ENCODE measurements at places on chromosomes 2 and 18. TPM values are rescaled to one million over a fixed set of nuclear protein-coding genes. Genes with fewer than 3 reads are reported as not detected.

TLX2 gene
- 3.8 TPM for total RNA-seq

DNA sequence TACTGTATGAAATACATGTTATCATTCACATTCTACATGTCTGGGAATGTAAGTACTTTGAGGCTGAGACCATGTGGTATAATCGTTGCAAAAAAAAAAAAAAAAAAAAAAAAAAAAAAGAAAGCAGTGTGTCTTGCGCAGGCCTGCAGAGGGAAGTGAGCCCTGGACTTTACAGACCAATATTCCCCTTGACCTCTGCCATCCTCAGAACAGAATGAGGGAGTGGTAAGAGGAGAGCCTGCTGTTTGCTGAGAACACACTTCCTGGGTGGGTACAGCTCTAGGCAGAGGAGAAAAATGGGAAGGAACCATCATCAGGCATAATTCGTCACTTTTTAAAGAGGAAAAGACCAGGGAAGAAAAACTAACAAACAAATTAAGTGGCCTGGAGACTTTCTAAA, 28.8 kb upstream of the TBC1D8 start:
- no peak for DNase-seq

DNA sequence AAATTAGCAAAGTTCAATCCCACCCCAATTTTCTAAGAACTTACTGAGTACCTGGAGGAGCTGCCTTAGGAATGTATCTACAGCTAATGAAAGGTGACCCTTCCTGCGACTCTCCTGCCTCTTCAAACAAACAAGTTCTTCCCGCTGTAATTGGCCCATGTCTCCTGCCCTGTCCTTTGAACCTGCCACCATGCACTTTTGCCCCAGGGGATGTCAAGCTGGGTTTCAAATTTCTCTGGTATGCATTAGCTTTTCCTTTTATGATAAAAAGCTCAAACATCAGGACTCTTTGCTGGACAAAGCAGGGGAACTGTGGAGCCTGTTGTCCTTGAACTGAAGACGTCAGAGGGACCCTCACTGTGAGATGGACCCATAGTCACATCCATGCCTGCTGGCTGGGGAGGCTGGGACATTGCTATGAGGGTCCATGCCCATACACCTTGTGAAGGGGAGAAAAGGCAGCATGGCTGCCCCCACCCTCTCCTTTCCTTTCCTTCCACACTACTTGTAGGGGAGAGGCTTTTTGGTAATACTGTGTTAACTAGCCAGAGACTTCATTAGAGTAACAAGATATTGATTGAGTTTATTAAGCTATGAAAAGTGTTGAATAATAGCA, 210.7 kb upstream of the COPS8 start:
- DNase-seq, result peak; percentile 66

DNA sequence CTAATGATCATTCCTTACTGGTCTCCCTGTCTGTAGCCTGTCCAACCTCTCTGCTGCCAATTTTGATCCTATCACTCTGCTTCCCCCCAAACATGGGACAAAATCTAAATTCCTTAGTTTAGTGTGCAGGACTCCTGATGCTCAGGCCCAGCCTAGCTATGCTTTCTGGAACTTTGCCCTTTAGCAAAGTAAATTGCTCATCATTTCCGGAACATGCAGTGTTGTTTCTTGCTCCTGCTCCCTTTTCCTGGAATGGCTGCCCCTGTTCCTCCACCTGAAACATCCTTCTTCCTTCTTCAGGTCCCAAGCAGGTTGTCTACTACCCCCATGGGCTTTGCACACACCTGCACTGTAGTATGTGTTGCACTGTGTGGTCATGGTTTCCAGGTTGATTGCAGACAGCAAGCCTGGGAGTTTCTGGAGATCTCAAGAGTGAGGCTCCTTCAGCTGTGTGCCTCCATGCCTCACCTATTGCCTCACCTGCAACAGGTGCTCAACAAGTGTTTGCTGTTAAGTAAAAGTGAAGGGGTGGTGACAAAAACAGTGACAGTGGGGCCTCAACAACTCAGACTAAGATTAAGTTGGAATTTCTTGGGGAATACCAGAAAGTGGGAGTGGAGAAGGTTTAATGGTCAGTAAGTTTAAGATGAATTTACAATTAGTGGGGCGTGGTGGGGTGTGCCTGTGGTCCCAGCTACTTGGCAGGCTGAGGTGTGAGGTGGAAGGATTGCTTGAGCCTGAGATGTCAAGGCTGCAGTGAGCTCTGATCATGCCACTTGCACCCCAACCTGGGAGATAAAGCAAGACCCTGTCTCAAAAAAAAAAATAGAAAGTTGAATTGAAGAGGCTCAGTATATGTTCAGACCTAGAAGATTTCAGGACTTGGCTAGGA, 120.0 kb downstream of the DNAH6 start:
- no peak for DNase-seq

- no peak for DNase-seq
These were observed 72.8 kb upstream of the TTC39C start for GRCh38 chr18:23941791-23942190.

DNA sequence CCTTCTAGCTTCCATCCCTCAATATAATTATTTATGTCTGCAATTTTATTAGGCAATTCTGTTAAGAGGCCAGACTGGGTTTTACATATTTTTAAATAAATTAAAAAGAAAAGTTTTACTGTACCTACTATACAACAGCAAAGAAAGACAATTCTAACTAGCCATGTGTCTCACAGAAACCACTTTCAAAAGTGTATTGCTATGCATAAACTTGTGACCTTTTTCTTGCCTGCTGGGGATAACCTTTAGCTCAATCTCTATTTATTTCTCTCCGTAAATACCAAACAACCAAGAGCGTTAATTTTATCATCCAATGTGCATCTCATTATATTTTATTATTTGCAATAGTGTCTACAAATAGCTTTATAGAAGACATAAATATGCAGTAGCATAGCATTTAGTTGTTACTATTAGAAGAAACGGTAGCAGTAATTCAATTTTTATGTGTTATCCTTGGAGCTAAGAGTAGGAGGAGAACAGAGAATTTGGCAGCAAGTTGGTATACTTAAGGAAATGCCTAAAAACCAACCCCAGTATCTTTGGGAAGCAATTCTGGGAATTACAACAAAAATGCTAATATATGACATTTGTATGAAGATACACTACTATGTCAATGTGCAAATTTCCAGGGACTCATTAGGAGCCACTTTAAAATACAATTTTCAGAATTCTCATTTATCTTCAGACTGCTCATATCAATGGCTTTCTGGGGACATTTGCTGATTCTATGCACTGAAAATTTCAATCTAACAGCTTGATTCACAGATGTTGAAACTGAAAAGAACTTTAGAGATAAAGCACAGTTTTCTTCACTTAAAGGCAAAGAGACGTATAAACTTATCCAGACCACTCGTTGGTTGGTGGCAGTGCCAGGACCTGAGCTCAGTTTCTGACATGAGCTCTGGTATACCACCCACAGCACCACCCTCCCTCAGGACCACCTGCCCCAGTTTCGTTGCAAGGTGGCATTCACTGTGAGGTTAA, 23.0 kb upstream of the RTN4 start:
- DNase-seq, result no peak
